NCI-H1105 (cell line): ENCODE measurements at places on chromosomes 16 and 17.
A peak's percentile ranks its signal among the peaks of the same experiment; 100 is the strongest.

GRCh38 chr16:53506254-53506653, 3.2 kb upstream of the AKTIP start:
- no peak for DNase-seq

DNA sequence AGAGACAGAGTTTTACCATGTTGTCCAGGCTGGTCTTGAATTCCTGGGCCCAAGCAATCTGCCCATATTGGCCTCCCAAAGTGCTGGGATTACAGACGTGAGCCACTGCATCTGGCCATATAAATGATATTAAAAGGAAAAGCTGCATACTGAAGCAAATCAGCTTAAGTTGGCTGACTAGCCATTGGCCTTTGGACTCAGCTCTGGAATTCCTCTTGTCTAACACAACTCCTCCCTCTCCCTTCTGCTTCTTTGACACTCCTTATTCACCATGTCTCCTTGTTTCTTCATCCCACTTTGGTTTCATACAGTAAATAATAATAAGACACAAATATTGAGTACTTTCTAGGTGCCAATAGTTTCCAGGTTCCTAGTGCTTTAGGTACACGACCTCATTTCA, 7.5 kb downstream of the KRT12 start:
- DNase-seq = no peak

GRCh38 chr16:29662729-29663015, 375 bp upstream of the SPN start:
- no peak for DNase-seq

GRCh38 chr16:865026-865425, 64.5 kb upstream of the GNG13 start:
- DNase-seq = no peak

DNA sequence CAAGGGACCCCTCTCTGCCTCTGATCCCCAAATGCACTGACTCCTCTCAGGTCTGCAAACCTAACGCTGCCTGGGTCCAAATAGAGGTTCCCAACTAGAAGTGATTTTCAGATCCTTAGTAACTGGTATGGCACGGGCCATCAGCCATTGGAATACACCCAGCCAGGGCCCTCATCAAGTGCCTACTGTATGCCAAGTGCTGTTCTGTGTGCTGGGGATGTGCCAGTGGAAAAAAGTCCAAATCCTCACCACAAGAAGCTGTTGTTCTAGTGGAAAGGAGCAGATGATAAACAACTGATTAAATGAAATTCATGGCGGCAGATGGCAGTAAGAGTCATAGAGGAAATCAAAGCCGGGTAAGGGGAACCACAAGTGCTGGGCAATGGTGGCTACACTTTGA, 57.2 kb upstream of the MED9 start:
- no peak for DNase-seq

- no peak for DNase-seq
Observed at GRCh38 chr17:69907132-69907847, 167.7 kb upstream of the KCNJ16 start.

GRCh38 chr16:77585379-77586251, 136.7 kb upstream of the NUDT7 start:
- DNase-seq = no peak

DNA sequence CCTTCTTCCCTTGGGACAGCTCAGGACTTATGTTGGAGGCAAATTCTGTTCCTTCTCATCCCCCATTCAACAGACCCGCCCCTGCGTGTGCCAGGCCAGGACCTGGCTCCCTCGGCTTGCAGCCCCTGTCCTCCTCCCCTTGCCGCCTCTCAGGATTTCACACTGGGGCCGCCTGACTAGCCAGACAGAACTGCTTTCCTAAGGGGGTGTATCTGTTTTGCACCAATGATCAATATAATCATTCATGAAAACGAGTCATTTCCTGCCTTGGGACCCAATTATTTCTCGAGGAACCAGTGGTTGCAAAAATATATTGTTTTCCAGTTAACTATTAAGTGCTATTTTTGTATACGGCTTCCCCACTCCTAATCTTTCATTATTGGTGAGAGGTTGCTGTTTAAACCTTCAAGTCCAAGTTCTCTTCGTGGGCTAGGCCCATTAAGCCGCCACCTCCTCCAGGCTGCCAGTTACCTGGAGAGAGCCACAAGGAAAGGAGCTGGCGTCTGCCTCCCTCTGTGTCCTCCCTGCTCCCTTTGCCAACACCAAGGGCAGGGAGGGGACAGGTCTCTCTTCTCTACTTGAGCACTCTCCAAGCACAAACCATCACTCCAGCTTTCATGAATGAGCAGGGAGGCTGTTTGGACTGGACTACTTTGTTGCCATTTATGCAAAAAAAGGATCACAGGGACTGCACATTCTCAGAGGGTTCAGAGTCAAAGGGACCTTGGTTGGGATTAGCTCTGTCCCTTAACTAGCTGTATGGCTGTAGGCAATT, 8.9 kb downstream of the DCAKD start:
- DNase-seq = no peak

DNA sequence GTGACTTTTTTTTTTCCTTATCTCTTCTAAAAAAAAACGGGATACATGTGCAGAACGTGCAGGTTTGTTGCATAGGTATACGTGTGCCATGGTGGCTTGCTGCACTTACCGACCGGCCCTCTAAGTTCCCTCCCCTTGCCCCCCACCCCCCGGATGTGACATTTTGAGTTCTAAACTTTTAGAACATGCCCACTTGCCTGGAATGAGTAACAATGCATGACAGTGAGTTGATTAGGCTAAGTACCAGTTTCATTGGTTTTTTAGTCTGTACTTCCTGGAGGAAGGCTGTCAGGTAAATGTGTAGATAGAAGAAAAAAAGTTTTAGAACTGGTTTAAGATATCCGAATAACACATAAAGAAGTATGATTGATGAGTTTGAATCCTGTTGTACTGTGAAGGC, 4.0 kb downstream of the BPTF start:
- no peak for DNase-seq

DNA sequence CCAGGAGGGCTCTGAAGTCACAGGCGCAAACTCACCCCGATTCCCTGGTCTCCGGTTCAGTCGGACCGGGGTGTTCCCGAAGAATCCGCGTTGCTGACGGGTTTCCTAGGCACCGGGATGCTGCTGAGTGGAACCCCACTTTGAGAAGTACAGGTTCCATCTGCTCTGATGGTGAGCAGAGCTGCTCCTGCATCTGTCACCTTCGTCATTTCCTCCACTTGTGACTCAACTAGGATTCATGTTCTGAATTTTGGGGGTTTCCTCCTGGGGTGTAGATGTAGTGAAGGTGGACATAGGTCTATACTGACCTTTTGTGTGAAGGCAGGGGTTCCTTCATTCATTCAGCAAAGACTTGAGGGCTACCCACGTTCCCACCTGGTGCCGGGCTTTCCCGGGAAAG, 25.0 kb downstream of the LGALS3BP start:
- no peak for DNase-seq

- no peak for DNase-seq
Observed at GRCh38 chr16:49809062-49809461, 46.9 kb downstream of the ZNF423 start.

GRCh38 chr16:49940464-49941224, 84.4 kb upstream of the CNEP1R1 start:
- no peak for DNase-seq

- DNase-seq = no peak
Observed at GRCh38 chr16:10036956-10037355, 145.3 kb downstream of the GRIN2A start.

- no peak for DNase-seq
Observed at GRCh38 chr16:85347213-85347591, 234.9 kb upstream of the CIBAR2 start.

GRCh38 chr17:51079049-51079448, 41.6 kb downstream of the SPAG9 start:
- DNase-seq = no peak

DNA sequence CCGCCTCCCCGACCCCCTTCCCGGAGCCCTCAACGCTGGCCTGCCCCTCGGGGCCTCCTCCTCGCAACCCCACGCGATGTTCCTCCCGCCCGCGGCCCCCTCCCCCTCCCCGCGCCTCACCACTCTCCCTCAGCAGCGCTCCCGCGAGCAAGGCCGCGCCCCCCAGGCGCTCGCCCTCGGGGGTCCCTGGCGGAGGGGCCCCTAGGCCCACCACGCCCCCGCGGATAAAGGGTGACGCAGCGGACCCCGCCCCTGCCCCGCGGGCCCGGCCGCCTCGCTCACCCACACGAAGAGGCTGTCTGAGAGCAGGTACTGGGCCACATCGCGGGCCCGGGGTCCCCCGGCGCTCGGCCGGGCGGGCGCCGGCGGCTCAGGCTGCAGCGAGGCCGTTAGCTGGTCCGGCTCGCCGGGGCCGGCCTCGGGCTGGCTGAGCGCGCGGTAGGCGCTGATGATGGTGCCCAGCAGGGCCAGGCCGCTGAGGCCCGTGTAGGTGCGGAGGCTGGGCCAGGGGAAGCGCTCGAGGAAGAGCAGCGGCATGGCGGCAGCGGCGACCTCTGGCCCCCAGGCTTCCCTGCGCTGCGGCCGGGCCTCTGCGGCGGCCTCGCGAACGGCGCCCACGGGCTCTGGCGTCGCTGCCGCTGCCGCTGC, 430 bp downstream of the AMFR start:
- DNase-seq = peak; percentile 38

DNA sequence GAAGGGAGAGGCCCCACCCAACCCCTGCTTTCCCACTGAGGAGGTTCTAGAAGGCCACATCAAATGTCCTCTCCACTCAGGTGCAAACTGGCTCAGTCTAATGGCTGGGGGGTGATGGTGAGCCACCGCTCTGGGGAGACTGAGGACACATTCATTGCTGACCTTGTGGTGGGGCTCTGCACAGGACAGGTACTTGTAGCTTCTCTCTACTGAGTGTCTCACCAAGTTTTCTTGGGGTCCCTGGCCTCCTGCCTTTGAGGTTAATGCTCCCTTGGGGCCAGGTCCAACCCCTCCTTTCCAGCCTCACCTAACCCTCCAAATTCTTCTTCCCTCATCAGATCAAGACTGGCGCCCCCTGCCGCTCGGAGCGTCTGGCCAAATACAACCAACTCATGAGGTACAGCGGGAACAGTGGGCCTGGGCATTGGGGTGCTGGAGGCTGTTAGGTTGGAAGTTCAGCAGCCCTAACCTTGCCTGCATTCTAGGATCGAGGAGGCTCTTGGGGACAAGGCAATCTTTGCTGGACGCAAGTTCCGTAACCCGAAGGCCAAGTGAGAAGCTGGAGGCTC, 5.7 kb downstream of the ENO3 start:
- DNase-seq = no peak
